ENCODE measurements at places on chromosomes 11 and 22.

GRCh38 chr11:72871119-72871518 lies 56.9 kb downstream of the ATG16L2 start:
- no peak for DNase-seq

GRCh38 chr11:108496643-108497256 lies 1.4 kb downstream of the POGLUT3 start:
- no peak for DNase-seq

DNA sequence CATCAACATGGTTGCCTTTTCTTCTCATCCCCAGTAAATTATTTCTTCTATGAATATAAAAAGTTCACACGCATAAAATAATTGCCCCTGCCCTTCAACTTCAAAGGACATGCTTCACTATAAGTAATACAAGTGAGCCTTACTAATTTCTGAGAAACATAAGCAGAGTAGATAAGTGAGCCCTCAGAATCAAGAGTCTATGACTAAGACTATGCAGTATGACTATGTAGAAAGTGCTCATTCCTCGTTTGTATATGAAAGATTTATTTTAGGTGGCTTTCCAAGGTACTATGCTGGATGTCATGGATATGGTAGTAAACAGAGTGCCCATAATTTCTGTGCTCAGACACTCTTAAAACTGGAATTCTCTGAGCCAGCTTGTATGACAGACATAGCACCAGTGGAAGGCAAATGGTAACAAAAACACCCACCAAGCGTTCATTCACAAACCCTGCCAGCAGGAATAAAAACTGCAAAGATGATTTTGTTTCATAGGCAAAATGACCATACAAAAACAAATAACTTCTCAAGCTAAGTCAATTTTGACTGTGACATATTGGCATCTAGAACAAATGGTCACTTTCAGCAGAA lies 189.8 kb downstream of the CADM1 start:
- DNase-seq = no peak

- DNase-seq = no peak
Measured at GRCh38 chr11:60912851-60913528, 968 bp upstream of the TMEM109 start.

DNA sequence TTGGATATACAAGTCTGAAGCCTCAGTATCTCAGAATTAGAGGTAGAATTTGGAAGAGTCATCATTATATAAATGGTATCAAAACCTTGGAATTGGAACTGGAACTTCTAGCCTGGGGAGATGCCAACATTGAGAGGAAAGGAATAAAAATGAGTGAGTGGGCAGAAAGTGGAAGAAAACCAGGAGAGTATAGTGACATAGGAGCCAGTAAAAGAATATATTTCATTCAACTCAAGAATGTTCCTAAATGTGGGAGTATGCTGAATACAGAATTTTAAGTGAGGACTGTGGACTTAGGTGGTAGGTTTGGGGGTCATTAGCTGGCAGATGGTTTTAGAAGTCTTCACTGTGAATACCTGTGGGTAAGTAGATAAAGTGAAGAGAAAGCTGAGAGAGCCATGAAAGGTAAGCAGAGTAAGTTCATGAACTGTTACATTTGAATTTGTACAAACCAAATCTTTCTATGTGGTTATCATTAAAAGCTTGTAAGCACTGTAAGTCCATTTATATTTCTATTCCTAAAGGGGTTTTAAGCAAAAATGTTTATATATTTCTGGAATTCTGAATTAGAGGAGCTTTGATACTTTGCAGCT lies 60.2 kb downstream of the PDHX start:
- DNase-seq = no peak

- no peak for DNase-seq
Measured at GRCh38 chr22:35033635-35034296, 32.2 kb upstream of the ISX start.

DNA sequence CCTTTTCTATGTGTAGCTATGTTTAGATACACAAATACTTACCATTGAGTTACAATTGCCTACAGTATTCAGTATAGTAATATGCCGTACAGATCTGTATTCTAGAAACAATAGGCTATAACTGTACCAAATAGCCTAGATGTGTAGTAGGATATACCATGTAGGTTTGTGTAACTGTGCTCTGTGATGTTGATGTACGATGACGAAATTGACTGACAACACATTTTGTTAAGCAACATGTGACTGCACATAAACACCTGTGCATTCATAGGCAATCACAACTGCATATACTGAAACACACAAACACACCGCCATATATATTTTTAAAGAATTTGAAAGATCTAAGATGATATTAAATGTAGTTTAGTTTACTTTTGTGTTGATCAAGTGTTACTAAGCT lies 60.4 kb downstream of the TEAD1 start:
- no peak for DNase-seq

DNA sequence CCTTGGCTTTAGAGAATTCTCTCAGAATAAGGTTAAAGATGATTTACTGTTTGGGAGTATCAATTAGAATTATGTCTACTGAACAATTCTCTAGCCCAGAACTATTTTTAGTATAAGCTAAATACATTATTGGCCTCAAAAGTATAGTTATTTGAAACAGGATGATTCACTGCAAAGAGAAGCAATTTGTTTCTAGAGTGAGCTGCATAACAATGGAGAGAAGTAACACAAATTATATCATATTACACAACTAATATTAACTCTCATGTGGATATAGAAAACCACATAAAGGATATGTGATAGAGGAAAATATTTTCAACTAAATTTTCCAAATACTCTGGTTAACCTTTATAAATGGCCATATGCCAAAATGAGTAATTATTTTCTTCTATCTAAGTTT lies 24.9 kb downstream of the PGM2L1 start:
- no peak for DNase-seq

DNA sequence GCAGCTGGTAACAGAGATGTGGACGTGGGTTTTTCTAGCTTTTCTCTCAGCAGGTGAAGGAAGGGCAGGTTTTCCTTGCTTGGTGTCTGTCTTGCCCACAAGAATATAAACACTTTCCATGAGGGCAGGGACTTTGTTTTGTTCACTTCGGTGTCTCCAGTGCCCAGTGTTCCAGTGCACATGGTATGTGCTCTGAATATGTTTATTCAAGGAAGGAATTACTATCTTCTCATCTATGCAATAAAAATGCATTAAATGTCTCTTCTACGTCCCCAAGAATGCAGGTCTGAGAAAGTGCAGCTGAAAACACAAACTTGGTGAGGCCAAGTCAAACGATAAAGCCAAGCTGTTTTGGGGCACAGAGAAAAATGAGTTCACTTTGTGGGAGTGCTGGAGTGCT lies 56.3 kb upstream of the PLET1 start:
- DNase-seq = no peak

- no peak for DNase-seq
Measured at GRCh38 chr11:102934735-102935134, 20.8 kb downstream of the MMP13 start.

GRCh38 chr11:95565724-95566141 lies 223.8 kb downstream of the FAM76B start:
- DNase-seq = no peak

DNA sequence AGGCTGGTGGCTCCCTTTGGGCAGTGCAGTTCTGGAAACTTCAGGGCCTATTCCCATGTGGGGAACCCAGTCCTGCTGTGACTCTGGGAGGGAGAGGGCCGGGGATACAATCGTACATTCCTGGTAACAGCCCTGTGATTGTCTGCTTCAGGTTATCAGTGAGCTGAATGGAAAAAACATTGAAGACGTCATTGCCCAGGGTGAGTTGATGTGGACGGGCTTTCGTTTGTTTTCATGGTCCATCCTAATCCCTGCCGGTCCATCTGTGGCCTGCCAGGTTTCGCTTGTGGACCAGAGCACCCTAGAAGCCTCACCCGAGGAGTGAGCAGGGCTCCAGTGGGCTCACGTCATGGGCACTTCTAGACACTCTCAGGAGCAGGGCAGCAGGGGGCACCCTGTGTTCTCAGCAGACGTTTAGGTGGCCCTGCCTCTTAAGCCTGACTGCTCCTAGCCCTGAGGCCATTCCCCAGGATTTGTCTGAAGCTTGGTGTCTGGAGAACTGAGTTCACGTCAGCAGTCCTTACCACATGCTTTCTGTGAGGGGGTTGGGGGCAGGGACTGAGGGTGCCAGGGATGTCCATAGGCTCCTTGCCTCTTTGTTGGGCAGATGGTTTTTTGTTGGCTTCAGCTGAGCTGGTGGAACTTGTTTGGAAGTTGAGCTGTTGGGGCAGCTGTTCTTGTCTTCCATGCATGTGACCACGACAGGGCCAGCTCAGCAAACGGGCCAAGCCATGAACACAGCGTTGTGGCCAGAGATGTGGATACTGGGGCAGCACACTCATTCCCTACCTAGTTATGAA lies 1.9 kb downstream of the RPLP2 start:
- DNase-seq = no peak

GRCh38 chr11:72231396-72232259 lies 7.1 kb downstream of the INPPL1 start:
- DNase-seq = no peak

DNA sequence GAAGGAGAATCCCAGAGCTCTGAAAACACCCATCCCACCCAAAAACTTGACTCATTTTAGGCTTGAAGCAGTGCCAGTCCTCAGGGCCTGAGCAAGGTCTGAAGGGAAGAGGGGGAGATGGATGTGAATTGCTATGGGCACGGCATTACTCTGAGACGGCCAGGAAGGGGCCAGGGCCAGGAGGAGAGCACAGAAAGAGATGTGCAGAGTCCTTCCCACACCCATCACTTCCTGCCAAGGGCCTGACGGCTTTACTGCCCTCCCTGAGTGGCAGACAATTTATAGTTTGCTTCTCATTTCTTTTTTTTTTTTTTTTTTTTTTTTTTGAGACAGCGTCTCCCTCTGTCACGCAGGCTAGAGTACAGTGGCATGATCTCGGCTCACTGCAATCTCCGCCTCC lies 22.5 kb downstream of the TAB1 start:
- no peak for DNase-seq

- DNase-seq = no peak
Measured at GRCh38 chr11:33742249-33742851, 6.1 kb upstream of the CD59 start.

- no peak for DNase-seq
Measured at GRCh38 chr11:16871368-16871767, 132.9 kb downstream of the C11orf58 start.

- DNase-seq = no peak
Measured at GRCh38 chr11:96213500-96213899, 129.5 kb downstream of the MAML2 start.

DNA sequence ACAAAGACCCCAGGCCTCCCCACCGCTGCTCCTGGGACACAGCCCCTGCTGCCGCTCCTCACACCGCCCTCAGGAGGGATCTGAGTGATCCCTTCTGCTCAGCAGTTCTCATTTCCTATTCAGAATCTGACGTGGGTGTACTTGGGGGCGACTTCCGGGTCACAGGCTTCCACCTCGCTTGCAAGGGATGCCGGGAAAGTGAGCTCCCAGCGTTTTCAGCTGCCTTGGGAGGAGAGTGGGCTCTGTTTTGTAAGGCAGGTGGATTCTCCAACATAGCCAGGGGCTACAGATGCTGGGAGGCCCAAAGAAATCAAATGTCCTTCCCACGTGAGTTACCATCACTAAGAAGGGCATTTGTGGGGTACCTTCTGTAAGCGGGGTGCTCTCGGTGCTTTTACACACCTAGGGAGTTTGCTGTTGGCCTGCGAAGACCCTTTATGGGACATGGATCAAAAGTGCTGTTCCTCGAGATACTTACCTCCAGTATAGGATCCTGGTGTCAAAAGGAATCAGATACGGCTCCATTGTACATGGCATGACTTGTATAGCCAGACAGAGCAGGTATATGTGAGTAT lies 9.7 kb upstream of the LRRC10B start:
- no peak for DNase-seq

- DNase-seq = no peak
Measured at GRCh38 chr22:27757928-27758525, 43.5 kb downstream of the MN1 start.

DNA sequence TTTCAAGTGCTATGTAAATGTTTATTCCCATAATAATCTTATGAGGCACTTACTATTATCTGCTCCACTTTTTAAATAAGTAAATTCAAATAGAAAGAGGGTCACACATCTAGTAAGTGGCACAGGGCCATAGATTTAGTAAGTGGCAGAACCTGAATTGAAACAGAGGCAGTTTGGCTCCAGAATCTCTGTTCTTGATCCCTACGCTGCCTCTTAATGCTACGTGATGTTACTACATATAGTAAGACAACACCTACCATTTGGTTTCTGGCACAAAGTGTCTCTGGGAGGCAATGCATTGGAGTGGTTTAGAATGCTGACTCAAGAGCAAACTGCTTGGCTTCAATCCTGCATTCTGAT lies 1018.3 kb downstream of the DLG2 start:
- DNase-seq = no peak

DNA sequence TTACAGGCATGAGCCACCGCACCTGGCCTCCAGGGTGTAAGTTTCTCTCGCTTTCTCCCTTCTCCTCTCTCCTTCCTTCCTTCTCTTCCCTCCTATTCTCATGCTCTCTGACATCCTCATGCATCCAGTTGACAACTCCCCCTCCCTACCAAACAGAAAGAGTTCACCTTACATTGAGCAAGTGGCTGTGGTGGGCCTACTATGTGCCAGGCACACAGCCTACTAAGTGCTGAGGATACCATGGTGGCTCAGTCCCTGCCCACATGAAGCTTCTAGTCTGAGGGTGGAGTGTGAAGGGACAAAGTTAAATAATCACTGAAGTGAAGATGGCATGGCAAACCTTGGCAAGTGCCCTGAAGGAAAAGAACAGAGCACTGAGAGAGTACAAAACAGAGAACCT lies 9.6 kb upstream of the DAGLA start:
- DNase-seq = no peak

GRCh38 chr11:115197433-115197832 lies 306.8 kb downstream of the CADM1 start:
- no peak for DNase-seq

DNA sequence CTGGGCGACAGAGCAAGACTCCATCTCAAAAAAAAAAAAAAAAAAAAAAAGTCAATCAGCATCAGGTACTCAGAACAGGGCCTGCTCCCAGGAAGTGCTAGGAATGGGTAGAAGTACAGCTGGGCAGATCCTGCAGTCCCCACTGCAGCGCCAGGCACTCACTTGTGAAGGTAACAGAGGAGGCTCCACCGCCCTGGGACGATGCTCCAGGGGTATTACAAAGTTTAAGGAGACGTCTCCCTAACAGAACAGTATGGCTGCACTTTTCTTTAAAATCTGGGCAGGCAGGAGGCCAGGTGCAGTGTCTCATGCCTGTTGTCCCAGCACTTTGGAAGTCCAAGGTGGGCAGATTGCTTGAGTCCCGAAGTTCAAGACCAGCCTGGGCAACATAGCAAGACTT lies 1449.0 kb downstream of the BRD1 start:
- no peak for DNase-seq

GRCh38 chr11:123690485-123690884 lies 36.1 kb upstream of the SCN3B start:
- peak; percentile 6 for DNase-seq

GRCh38 chr11:11243209-11243589 lies 109.9 kb downstream of the CSNK2A3 start:
- no peak for DNase-seq

All from nucleus accumbens (tissue), 56 donors.